ENCODE measurements at places on chromosomes 1 and 21. TPM values are rescaled to one million over a fixed set of nuclear protein-coding genes. Genes with fewer than 3 reads are reported as not detected.
A peak's percentile ranks its signal among the peaks of the same experiment; 100 is the strongest.

DNA sequence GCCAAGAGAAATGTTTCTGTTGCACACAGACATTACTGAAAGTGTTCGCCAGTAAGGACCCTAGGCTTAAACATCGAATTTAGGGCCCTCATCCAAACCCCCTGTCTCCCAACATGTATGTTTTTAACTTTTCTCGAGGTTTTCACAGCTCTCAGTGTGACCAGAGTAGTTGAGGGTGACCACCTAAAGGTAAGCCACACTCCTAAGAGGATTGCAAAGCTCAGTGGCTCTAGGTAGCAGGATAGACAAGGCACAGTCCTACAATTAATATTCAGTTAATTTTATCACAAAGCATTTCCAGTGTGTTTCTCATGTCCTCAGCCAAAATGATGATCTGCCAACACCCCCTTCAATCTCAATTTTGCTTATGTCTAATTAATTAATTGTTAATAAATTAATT is 695 bp upstream of the ALG14 start:
- no peak for DNase-seq

Gene AK5
- total RNA-seq = 27.7 TPM

DNA sequence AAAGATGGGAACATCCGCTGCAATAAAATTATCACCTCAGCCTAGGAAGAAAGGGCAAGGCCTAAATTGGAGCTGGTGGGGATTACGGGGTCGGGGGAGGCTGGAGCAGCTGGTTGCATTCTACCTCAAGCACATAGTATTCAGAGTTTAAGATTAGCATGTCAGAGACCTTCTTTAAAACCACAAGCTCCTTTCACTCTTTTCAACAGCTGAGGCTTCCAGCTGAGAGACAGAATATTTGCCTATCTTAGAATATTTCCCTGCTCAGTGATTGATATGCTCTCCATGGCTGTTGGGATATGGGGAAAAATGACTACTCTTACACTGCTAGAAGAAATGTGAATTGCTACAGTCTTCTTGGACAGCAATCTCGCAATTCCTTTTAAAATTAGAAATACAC is 248.6 kb downstream of the TBX15 start:
- DNase-seq = no peak

DNA sequence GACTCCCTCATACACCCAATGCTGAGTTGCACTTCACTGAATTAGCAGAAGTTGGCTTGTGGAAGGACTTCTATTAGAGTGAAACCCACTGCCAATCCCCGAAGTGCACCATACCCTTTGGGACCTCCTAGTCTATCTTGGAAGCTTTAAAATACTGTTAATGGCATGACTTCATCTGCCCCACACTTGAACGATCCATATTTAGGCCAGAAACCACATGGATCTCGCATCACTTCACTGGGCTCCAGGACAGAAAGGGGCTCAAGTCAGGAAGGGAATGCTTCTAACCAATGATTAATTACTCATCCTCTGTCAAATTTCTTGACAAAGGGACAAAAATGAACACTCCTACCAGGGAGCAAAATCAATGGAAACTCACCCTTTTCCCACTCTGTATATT is 69.1 kb downstream of the BCAR3 start:
- no peak for DNase-seq

DNA sequence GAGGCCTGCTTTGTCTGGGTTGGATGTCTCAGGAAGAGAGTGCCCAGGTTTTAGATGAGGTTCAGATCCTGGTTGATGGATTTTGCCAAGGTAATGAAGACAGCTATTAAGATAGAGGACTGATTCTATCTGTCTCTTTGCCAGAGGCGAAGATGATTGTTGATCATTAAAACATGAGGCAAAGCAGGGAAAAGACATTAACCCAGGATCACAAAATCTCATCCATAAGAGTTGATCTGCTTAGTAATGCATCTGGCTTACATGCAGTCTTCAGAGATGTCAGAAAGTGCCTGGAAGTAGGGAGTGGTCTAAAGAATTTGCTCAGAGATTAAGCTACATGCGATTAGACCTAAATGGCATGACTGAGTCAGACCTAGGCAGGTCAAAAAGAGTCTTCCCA is 229.6 kb upstream of the PLD5 start:
- no peak for DNase-seq

DNA sequence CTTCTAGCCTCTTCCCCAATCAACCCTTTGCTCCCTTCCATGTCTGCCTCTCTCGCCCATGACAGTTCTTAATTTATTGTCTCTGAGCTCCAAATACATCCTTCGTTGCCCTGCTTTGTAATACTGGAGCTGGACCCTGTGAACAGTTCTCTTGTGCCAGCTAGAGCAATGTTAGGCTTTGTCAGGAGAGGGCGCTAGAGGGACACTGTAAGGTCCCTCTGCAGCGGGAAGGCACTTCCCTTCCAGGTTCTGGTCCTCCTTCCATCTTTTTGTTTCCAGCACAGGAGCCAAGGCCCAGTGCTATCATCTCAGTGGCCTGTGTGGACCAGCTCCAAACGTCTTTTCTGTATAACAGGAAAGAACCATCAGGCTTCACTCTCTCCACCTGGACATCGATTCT is 95.9 kb downstream of the PTPRU start:
- DNase-seq = no peak

GRCh38 chr1:206851341-206852010 is 13.9 kb upstream of the IL20 start:
- no peak for DNase-seq

GRCh38 chr1:8902765-8903164 is 24.3 kb upstream of the ENO1 start:
- peak; percentile 85 for DNase-seq

Gene PTBP2
- total RNA-seq = 18.8 TPM

DNA sequence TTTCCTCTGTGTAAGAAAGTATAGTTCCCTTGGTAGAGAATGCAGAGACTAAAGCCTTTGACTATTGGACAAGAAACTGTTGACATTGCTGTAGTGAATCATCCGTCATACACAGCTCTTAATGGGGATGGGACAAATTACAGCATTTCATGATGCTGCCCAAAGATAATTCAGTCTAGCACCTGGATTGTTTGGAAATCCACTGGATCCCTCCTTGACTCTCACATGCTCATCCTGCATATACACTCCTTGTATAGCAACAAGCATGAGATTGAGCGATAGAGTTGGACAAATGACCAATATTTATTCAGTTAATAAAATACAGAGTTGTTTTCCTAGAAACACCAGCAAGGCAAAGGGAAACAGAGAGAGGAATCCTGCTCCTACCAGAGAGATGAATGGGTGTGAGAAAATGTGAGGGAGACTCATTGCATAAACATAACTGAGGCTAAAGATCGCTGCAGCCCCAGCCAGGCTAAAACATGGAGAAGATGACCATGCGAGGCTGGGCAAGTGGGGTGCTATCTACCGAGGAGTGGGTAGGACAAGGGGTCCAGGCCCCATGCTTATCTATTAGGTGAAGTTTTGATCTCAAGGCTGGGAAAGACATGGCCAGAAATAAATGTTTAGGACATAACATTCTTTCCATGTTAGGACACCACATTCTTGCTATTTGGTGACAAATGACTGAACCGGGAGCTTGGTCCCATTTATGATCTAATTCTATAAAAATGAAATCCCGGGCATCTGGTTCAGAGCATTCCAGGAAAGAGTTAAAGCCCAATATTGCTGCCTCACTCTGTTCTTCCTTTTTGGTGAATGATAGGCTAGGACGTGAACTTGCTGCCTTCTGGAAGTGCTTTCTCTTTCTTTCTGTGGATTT is 153.2 kb downstream of the TGFB2 start:
- DNase-seq = peak; percentile 91

Gene SPRR1A
- not detected for total RNA-seq

Data from Caki2 (cell line).